ENCODE measurements at places on chromosomes 3 and 15.

- DNase-seq, result no peak
These were observed 168.3 kb upstream of the TSC22D2 start for GRCh38 chr3:150239766-150240165.

DNA sequence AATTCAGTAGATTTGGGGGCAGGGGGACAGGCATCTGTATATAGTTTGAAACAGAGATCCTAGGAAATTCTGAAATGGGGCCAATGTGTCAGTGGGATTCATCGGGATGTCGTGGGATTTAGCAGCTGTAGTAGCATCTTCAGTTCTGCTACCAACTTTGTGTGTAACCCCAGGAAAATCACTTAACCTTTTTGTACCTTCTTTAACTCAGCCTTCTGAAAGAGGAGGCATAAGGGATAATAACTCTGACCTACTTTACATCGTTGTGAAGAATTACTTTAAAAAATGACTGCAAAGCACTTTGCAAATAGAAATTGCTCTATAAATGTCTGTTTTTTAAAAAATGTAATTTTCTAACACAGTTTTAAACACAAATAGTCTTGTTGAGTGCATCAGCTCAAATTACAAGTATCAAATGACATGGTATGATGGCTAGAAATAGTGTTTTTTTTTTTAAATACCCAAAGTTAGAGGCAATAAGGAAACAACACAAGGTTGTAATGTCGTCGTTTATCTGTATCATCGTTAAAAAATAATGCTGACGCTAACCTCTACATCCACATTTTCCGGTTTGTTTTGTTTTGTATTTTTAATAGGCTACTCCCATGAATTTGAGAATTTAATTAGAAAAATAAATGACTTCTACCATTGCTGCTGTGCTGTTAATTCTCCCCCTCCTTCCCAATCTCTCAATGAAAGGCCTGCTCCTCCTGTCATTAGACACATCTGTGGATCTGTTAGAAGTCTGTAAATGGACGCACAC, 338.5 kb downstream of the PTPRG start:
- DNase-seq, result no peak

DNA sequence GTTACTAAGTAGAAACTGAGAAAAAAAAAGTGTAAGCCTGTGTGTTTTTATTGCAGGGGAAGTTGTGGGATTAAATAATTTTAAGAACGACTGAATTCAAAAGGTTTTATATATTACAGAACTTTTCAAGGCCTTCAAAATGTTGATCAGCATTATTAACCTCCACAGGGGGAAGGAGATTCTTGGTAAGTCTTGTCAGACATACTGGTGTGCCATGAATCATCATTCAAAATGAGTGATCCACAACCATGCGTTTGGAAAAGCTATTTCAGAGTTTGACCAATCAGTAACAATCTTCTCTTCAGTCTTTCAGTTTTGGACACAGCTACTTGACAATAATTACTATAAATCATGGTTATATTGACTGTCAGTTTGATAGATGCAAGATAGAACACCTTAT, 70.2 kb downstream of the ADAMTS9 start:
- no peak for DNase-seq

DNA sequence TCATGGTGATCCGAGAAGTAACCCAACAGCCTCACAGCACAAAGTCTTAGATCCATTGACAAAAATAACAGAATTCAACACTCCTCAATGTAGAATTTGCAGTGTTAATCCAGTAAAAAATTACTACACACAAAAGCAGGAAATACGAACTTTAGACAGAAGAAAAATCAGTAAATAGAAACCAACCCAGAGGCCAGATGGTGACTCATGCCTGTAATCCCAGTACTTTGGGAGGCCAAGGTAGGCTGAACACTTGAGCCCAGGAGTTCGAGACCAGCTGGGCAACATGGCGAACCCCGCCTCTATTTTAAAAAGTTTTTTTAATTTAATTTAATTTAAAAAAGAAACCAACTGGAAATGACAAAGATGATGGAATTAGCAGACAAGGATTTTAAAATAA, 36.1 kb downstream of the SELENOT start:
- no peak for DNase-seq

- DNase-seq, result no peak
These were observed 46.0 kb downstream of the ERC2 start for GRCh38 chr3:56422316-56422715.

- no peak for DNase-seq
These were observed 22.2 kb downstream of the MED12L start for GRCh38 chr3:151107701-151108100.

DNA sequence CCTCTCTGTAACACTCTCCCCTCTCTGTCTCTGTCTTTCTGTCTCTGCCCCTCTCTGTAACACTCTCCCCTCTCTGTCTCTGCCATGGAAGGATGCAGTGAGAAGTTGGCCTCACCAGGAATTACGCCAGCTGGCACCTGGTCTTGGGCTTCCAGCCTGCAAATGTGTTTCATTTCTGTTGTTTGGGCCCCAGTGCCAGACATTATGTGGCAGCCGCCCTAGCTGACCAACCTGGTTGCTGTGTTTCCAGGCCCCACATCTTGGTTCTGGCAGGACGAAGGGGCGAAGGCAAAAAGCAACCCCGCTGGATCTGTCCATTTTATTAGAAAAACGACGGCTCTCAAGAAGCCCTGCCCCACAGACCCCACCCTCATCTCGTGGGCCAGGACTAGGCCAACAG, 5.2 kb upstream of the ZXDC start:
- DNase-seq, result no peak
